Activated T-helper 9 cell treated with anti-CD3 and anti-CD28 coated beads, Interleukin-2, amount 50 U/mL, for 16 hours (primary cell): ENCODE measurements at places on chromosomes 5 and 9.

- DNase-seq: no peak
Measured at GRCh38 chr9:717722-718121, 123.8 kb upstream of the DMRT1 start.

DNA sequence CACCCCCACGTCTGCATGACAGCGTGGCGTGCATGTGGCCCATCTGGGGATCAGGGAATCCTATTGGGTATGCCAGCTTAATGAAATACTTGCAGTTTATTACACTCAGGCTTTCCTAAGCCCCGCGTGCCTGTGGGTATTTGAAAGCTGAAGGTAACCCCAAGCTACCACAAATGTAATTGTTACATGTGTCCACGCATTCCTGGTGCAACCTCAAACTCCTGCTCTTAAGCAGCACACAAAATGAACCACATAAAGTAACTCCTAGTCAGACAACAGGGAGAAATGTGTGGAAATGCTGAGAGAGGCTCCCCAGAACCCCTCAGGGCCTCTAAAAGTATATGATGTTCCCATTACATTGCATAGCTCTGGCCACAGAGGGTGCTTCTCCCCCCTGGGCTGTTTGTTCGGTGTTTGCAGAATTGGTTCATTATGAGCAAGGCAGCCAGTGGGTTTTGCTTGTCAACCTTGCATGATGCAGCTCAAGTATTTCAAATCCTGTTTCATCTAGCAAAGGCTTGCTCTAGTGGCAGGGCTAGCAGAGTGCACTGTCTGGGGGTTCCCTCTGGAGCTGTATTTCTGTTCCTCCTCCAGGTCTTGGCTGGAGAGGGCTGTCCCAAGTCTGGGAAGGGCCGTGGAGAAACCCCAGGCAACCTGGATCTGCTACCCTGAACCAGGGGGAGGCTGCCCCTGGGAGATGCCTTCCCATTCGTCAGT is 1.8 kb upstream of the DCANP1 start:
- no peak for DNase-seq

DNA sequence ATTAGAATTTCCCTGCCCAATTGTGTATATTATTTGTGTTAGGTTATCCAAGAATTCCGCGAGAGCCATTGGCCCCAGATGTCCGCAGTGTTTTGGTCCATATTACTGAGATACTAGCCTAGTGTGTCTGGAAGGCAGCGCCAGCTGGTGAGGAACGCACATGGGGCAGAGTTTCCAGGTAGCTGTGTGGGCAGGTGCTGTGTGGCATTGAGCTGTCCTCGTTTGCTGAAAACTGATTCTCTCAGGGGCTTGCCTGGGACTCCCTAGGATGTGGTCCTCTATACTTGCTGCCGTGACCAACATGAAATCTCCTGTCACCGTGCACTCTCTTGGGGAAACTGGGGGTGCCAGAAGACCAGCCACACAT is 288.7 kb downstream of the FANCC start:
- DNase-seq: no peak

GRCh38 chr5:96752341-96753016 is 55.3 kb downstream of the ERAP1 start:
- no peak for DNase-seq

DNA sequence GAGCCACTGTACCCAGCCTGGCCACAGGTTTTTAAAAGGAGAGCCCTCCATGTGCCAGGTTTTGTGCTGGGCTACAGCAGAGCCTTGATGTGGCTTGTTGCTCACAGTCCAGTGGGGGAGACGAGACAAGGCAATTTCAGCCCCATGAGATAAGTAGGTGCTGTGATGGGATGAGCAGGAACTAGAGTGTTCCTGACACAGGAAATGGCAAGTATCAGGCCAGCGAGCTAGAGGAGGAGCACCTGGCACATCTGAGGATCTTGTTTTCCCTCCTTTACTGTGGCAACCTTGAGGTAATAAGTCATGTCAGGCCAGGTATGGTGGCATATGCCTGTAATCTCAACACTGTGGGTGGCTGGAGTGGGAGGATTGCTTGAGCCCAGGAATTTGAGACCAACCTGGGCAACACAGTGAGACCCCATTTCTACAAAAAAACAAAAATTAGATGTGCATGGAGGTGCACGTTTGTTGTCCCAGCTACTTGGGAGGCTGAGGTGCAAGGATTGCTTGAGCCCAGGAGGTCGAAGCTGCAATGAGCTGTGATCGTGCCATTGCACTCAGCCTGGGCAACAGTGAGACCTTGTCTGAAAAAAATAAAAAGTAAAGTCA is 3.8 kb upstream of the ZDHHC12 start:
- no peak for DNase-seq

- DNase-seq: no peak
Measured at GRCh38 chr9:105117234-105117633, 127.2 kb upstream of the SLC44A1 start.
